ENCODE measurements at places on chromosomes 11 and 22.

GRCh38 chr11:44051171-44051570, 3.4 kb downstream of the ACCSL start:
- no peak for DNase-seq

DNA sequence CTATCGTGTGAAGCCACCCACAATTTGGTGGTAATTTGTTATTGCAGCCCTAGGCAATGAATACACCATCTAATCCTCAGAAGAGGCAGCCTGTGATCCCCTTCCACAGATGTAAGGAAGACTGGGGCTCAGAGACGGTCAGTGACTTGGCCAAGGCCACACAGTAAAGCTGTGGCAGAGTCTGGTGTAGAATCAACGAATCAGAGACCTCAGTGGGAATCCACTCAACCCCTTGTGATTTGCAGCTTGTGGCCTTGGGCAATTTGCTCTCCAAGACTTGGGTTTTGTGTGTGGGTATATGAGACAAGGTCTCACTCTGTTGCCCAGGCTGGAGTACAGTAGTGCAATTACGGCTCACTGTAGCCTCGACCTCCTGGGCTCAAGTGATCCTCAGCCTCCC, 1.9 kb downstream of the LGALS2 start:
- no peak for DNase-seq

- no peak for DNase-seq
Measured at GRCh38 chr22:47251911-47252310, 489.5 kb downstream of the TBC1D22A start.

GRCh38 chr11:60821827-60822599, 19.9 kb upstream of the CCDC86 start:
- no peak for DNase-seq

DNA sequence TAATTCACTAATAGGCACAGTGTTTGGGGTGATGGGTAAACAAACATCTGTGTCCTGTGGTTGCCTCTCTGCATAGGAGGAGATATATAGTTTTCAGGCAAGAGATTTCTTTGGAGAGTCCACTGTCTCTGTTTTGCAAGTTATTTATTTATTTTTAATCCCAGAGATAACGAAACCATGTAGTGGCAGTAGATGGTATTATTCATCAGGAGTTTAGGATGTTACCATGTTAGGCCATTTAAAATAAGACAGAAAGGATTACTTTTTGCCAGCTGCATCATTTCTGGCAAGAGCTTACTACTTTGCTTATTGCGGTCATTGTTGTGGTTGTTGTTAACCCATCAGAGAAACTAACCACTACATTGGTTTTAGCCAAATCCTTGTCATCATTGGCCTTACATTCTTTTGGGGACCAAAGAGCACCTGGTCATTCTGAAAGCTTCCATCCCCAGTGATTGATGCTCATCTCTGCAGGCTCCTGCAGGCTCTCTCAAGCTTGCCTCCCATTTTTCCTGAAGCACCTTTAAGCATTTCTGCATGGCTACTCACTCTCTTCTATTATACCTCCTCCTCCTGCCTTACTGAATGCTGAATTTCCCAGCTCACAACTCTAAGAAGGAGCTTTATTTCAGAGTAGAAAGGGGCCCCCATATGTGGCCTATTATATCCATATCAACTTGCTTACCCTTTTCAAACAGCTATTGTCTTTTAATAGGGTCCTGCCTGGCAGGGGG, 84.4 kb downstream of the CSTPP1 start:
- peak; percentile 32 for DNase-seq

DNA sequence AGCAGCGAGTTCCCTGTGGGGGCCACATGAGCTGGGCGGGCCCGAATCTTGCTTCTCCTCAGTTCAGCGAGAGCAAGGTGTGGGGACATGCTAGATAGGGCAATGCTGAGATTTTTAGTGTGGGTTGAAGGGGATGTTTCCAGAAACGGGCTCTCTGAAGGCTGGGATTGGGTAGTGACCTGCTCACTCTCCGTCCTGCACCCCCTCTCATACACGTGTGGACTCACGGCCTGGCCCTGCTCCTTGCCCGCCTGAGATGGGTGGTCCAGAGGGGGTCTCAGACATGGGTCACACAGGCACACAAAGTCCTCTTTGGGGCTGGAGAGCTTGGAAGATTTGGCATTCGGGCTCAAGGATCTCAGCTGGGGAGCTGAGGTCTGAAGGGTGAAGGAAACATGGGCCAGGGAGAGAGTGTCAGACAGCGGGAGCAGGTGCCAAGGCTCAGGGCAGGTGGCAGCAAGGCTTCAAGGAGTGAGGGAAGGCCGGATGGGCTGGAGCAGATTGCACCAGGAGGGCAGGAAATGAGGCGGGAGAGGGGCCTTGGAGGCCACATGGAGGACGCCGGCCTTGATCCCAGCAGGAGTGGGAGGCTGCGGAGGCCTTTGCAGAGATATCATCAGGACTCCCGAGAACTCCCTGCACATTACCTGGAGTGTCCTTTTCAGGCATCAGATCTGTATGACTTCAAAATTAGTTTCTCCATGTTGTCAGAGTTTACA, 74.1 kb downstream of the PARVB start:
- no peak for DNase-seq

DNA sequence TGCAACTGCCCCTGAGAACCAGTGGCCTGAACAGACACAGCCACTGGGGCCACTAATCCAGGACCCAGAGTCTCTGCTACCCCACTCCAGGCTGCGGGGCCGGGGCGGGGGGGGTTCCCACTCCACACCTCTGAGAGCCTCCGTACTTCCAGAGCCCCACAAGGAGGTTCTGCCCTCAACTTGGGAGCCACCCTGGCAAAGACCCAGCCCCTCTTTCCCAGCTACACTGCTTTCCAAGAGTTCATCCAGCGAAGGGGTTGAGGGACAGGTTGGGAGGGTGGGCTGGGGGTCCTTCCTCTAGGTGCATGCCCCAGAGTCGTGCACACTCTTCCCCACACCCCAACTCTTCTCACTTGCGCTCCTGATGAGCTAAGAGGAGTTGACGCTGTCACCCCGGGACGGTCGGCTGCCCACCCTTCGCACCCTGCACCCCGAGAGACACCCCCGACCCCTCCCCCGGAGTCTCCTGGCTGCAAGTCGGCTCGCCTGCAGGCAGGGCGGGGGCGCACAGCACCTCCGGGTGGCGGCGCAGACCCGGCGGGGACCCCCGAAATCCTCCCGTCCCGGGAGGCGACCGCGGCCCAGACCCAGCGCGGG, 531 bp downstream of the RAB3IL1 start:
- no peak for DNase-seq

GRCh38 chr11:122847466-122847865, 9.2 kb downstream of the CRTAM start:
- DNase-seq: no peak

DNA sequence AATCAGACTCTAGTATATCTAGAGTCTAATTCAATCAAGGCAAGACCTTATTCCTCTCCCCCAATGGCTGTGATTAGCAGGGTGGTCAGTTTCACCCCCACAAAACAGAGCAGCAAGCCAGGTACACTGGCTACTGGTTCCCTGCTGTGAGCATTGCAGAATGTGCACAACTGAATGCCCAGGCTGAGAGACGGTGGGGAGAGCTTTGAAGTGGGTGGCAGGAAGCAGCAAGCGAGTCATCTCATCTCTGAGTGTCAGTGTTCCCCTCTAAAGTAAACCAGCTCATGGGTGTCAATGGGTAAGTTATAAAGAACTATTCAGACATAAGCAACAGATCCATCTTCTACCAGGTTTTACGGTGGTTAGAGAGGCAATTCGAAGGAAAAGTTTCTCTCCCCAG, 37.6 kb downstream of the GAB4 start:
- no peak for DNase-seq

GRCh38 chr22:28581016-28581415, 98.6 kb downstream of the TTC28 start:
- no peak for DNase-seq

DNA sequence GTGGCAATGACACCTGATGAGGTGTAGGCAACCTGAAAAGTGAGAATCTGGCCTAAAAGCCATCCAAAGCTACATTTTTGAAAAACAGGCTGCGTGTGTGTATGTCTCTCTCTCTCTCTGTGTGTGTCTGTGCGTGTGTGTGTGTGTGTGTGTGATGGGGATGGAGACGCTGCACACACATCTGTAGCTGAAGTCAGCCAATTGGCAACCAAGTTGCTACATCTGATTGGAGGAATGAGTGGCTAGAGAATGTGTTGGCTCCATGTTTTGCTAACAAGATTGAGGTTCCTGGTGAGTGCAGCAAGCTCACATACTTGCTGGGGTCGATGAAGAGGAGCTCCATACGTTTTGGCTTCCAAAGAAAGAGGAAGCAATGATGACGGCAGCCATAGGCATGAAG, 311.4 kb upstream of the NCAM1 start:
- no peak for DNase-seq

- peak; percentile 54 for DNase-seq
Measured at GRCh38 chr11:107792049-107792443, 66.5 kb downstream of the SLC35F2 start.

- DNase-seq: no peak
Measured at GRCh38 chr11:59643390-59643789, 25.4 kb downstream of the PATL1 start.

DNA sequence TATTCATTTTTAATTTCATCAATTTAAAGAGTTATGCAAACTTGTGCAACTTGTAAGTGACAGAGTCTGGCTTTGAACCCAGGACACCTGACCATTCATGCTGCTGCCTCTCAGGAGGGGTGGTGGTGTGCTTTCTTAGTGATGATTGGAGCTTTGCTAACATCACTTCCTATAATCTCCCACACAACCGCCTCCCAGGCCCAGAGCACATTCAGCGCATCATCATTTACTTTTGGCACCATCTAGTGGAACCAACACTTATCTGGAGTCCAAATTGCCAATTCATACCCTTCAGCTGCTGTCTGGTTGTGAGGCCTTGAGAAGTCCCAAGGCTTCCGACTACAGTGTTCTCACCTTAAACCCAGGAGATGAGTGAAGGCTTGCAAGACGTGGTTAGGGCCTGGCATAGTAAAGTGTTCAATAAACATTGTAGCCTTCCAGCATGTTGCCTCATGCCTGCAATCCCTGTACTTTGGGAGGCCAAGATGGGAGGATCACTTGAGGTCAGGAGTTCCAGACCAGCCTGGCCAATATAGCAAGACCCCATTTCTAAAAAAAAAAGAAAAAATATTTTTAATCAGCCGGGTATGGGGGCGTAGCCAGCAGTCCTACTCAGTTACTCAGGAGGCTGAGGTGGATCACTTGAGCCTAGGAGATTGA, 1.1 kb upstream of the TTLL1 start:
- no peak for DNase-seq

DNA sequence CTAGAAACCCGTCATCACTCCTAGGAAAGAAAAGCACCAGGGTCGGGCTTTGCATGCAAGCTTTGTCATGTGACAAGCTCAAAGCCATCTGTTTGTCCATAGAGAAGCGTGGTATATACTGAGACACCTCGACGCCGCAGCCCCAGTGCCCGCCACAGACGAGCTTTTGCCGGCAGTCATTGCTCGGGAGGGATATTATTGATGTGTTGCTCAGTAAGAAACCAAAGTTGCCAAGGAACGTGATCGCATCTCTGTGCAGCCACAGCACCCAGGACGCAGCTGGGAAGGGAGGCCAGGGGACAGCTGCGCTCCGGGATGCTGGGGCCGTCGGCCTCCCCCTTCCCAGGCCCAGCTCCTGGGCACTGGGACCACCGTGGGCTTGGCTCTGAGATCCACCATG, 89.5 kb upstream of the KCNQ1OT1 start:
- DNase-seq: no peak

DNA sequence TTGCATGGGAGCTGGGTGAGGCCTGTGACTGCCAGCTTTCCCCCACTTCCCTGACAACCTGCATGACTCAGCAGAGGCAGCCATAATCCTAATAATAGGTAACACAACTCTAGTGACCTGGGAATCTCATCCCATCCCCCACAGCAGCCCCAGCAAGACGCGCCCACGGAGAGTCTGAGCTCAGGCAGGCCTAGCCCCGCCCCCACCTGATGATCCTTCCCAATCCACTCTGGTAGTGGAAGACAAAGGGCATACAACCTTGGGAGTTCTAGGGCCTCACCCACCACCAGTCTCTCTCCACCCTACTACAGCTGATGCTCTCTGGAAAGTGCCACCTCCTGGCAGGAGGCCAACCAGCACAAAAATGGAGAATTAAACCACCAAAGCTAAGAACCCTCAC, 60.3 kb downstream of the CWF19L2 start:
- DNase-seq: no peak

DNA sequence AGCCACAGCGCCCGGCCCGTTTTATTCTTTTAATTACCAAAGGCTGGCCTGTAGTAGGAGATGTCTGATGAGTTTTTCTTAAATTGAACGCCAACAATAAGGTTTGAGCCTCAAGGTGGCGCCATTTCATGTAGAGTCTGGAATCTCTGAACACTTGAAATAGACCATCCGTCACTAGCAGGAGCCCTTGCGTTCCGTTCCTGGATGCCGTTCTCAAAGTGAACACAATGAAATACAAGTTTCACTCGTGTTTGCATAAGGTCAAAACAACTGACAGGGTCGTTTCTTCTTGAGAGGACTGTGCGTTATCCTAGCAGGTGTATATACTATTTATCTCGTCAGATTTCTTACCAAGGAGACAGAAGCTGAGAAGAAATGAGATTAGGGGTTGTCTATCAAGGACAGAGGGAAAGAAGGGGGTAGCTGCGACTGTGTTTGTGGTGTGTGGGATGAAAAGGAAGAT, 18.7 kb upstream of the SCGB1D1 start:
- peak; percentile 86 for DNase-seq

DNA sequence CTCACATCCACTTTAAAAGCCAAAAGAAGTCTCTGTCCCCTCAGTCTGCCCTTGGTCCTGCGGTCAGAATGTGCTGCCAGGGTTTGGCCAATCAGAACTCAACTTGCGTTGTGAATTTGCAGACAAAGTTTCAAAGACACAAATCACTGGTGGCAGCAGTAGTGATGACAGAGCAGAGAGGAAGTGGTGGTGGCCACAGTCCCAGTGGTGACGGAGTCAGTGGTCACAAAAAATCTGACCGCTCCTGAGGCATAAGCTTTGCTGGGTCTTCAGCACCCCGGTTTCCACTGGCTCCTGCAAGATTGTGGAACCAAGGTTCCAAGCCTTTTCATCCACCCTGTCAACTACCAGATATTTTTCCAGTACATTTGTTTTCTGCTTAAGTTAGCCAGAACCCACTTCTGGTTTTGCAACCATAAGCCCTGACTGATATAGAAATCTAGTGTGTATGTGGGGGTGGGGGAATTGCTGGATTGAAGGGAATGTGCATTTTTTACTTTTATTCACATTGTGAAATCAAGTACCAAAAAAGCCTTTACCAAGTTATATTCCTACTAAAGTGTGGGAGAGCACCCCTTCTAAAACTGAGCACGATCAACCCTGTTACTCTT, 112.3 kb downstream of the TMPRSS5 start:
- DNase-seq: peak; percentile 41
